AML-193 (cell line): ENCODE measurements at places on chromosomes 11 and 22.

DNA sequence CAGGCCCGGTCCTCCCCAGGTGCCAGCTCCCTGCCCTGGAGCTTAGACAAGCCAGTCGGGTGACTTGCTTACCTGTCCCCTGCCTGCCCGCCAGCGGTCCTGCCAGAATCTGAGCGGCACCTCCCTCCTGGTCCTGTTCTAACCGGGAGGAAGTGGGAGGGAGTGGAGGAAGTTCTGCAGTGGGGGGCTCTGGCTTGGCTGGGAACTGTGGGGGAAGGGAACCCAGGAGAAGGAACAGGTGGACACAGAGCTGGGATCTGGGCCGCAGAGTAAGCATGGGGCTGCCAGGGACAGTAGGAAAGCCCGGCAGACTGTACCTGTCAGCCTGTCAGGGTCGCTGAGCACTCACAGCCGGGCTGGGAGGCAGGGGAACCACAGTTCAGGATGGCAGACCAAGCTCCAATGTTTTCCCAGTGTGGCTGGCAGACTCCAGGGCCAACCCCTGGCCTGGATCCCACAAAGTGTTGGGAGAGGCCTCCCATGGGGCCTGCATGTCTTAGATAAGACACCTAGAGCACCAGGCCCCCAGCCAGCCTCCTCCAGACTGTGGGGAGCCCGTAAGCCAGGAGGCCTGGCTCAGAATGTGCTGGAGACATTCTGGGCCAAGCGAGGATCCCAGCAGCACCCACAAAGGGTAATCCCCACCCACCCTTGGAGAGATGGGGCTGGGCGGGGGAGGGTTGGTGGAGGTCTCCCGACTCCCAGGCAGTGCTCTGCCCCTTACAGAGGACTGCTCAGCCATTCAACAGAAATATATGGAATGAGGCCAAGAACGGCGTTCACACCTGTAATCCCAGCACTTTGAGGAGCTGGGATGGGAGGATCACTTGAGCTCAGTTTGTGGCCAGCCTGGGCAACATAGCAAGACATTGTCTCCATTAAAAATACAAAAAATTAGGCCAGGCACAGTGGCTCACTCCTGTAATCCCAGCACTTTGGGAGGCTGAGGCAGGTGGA, 2.3 kb downstream of the CYB5R3 start:
- no peak for DNase-seq

- DNase-seq = no peak
These were observed 511 bp downstream of the PKDREJ start for GRCh38 chr22:46262449-46263215.

- no peak for DNase-seq
These were observed 10.6 kb downstream of the ENDOD1 start for GRCh38 chr11:95100191-95100648.

DNA sequence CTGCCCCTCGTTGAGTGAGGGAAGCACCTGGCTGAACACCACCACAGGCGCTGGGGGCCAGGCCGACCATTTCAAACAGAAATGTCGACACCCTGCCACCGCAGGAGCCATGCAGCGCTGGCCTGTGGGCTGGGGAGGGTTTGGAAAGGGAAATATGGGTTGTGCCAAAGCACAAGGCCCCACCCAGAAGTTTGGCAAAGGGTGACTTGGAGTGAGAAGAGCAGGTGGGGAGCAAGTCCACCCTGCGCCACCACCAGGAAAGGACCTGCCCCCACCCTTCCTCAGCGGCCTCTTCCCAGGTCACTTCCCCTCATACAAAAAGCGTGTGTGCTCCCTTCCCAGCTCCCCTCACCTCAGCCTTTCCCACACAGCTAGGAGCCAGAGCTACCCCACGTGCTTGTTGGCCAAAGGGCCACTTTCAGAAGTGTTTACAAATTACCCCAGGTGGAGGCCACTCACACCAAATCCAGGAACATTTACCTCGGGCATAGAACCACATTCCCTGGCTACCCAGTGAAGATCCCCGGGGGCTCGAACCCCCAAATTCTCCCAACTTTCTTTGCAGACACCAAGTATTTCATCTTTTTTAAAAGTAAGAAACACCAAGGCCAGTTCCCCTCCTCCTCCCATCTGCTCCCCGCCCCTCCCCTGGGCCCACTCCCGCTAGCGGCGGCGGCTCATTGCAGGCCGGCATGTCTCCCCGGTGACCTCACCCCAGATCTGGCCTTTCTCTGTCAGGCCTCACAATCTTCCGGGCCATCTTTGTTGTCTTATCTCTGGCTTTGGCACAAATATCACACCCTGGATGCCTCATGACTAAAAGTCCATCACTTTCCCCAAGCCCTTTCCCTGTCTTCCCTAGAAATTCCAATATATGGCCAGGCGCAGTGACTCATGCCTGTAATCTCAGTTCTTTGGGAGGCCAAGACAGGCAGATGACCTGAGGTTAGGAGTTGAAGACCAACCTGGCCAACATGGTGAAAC, 20.5 kb upstream of the SCGB1A1 start:
- DNase-seq = no peak

GRCh38 chr11:131888230-131888855, 517.9 kb downstream of the NTM start:
- no peak for DNase-seq

GRCh38 chr11:70702040-70702648, 303.8 kb downstream of the CTTN start:
- no peak for DNase-seq

- DNase-seq = no peak
These were observed 148.8 kb downstream of the NCAM1 start for GRCh38 chr11:113110046-113110445.

DNA sequence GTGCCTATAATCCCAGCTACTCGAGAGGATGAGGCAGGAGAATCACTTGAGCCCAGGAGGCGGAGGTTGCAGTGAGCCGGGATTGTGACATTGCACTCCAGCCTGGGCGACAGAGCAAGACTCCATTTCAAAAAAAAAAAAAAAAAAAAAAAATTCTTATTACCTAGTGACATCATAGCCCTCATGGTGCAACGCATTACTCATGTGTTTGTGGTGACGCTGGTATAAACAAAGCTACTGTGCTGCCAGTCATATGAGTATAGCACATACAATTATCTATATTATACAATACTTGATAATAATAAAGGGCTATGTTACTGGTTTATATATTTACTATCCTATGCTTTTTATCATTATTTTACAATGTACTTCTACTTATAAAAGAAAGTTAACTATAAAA, 41.2 kb downstream of the OR2AT4 start:
- DNase-seq = no peak

DNA sequence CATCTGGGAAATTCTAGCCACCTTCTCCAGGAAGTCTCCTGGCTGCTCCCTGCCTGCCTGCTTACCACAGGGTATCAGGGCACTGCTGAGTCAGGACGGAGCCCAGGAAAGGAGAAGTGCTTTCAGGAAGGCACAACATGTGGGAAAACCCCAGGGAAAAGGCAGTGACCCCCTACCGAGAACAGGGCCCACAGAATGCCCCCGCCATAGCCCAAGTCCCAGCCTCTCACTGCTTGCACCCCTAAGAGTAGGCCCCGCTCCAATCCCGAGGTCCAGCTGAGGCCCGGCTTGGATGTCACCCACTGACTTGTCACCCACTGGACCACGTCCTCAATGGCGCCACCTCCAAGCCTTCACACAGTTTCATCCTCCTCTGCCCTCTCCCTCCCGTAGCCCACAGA, 34.1 kb downstream of the ARAP1 start:
- no peak for DNase-seq

DNA sequence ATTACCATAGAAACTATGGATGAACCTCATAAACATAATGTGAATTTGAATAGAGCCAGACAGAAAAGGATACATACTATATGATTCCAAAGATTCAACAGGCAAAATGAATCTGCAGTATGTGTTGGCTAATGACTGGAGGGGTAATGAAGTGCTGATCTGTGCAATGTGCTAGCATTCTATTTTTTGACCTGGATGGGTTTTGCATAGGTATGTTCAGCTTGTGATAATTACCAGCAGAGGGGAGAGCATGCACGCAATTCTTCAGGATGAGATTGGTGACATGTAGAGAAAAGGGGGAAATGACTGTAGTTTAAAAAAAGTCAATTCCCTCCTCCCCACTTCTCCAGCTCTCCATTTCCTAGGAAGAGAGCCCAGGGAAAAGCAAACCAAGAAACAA, 618 bp upstream of the CCDC81 start:
- no peak for DNase-seq

GRCh38 chr11:1157645-1158591, at the start of gene MUC5AC:
TSS of gene MUC5AC (plus strand) at chr11:1157953. CDS start at chr11:1158000, 47 bp downstream.
- no peak for DNase-seq

DNA sequence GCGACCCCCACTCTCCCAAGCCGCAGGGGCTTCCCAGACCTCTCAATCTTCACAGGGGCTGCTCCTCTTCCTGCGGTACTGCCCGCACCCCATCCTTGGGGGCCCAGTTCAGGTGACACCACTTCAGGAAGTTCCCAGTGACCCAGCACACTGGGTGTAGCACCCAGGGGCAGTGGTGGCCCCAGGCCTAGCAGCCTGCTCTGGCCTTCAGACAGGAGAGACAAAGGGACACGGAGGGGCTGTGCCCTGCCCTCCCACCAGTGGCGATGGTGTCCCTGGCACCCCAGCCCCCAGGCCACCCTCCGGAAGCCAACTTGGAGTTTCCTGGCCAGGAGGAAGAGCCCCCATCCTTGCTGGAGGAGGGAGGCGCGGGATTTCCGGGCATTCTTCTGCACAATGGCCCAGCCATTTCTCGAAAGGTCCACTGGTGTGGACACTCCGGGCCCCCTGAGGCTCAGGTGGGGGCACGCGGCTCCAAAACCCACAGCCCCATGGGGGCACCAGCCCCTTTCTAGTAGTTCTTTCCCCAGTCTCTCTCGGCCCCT, 978 bp upstream of the CLDN5 start:
- no peak for DNase-seq

GRCh38 chr11:103661185-103661584, 375.3 kb upstream of the DDI1 start:
- DNase-seq = no peak

DNA sequence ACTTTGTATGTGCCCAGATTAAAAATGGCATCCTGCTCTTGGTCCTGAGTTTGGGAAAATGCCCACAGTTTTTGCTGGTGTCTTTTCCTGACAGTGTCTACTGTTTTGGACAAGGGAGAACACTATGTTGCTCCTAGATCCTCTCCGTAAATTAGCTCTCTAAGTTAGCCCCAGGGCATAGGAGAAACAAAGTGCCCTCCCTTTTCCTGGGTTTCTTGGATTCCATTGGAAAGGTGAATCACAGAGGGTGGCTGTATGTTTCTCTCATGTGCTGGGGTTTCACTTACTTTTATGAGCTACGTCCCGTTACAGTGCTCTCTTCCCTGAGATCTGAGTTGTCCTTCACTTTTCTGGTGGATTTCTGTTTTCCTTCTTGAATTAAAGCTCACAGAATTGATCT, 782.8 kb downstream of the CNTN5 start:
- no peak for DNase-seq

- no peak for DNase-seq
These were observed 31.8 kb downstream of the FEZ1 start for GRCh38 chr11:125464270-125464662.

DNA sequence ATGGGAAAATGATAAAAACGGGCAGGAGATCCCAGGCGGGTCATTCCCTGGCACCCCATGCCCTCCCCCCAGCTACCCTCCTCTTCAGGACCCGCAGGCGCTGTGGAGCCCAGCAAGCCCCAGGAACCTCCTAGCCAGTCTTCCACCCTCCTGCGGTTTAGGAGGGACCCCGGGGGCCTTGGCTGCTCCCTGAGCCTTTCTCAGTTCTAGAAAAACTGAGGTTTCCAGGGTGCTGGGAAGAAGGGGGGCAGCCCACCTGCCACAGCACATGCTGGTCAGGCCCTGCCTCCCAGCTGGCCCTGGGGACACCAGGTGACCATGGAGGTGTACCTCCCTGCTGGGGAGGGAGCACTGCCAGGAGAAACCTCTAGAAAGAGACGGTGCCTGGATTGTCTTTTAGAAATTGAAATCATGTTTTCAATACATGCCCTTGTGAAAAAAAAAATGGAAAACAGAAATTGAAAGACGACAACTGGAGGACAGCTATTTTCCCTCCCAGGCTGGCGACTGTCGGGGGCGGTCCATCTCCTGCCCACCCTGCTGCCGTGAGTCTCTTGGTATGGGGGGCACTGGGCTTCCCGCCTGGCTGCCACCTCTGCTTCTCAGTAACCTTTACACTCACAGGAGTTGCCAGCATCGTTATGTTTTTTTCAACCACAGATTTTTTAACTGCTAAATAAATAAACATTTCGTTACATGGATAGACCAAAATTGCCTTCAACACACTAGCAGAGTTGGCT, 398.5 kb downstream of the TBC1D22A start:
- no peak for DNase-seq

DNA sequence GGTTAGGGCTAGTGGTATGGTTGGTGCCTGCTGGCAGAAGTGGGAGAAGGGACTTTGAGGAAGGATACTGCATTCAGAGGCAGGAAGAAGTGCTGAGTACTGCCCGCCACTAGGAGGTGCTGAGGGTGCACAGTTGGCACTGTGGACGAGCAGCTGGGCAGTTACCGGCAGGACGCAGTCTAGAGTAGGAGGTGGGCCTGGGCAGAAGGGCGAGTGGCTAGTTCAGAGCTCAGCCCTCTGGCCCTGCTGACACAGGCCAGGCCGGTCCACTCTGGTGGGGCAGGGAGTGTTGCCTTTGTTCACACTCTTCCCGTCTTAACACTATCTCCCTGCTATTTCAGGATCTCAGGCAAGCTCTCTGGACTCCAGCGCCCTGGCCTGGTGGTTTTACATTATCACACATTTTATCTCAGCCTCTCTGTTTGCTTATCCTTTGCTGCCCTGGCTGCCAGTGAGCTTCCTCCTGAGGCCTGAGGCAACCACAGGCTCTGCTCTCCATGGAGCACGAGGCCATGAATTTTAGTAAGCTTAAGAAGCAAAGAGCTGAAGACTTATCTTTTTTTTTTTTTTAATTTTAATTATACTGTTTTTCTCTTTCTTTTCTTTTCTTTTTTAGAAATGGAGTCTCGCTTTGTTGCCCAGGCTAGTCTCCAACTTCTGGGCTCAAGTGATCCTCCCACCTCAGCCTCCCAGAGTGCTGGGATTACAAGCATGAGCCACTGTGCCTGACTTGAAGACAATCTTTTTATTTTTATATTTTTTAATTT, 26.9 kb downstream of the SNAP29 start:
- DNase-seq = peak; percentile 90

DNA sequence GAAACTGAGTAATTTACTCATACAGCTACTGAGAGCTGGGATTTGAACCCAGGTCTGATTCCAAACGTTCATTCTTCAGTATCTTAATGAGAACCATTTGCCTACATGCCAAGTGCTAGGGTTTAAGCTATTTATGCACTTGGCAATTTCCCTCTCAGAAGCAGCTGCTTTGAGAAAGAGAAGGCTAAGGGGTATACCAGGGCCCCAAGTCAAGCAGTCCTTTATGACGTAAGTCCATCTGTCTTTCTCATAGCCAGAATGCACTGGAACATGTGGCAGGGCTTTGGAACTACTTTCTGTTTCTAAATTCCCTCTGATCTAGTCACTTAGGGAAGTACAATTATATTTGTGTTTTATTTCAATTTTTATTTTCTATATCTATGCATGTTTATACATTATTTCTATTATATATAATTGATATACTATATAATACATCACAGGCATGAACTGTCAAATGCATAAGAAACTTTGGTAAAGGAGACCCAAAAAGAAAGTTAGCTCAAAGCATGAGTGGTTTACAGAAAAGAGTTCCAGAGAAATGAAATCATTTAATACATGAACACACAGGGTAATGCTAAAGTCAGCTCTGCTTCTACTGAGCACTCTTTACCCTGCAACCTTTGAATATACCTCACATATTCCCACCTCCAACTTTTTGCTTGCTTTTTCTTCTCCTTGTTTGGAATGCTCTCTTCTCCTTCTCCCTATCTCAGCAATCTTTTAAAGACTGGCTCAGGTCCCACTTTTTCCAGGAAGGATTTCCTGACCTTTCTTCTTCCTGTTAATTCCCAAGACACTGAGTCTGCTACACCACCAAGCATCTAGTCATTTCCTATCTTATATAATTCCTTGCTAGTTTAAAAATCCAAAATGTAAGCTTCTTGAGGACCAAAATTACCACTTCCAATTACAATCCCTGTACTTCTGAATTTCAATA, 80.5 kb upstream of the GDPD4 start:
- DNase-seq = no peak
